ENCODE measurements at places on chromosomes 16 and 17.

DNA sequence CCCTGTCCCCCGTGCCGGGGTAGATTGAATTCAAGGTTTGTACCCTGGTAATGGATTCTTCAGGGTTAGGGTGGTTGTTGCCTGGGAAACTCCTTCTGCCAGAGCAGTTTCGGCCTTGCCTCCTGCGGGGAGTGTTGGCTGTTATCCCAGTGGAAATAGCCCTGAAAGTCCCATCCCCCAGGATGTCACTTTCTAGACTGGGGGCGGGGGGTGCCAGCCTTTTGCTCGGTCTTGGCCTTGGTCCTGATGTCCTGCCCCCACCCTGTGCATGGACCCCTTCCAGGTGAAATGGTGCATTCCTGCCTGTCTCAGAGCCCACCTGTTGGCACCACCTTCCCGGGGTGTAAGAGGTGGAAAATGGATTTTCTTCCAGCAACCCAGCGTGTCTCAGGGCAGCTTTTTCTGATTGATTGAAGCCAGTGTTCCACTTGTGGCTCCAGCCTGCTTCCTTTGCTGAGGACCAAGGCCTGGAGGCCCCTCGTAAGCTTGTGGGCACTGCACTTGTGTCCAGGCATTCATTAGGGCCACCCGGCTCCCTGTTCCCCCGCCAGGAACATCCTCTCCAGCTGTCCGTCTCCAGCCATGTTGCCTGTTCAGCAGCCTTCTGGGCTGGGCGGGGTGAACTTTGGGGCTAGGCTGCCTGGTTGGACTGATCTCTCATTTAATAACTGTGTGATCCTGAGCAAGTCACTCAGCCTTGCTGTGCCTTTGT lies 25.6 kb downstream of the MGAT5B start:
- H3K4me3 ChIP-seq: no peak overlapping the region
- no peak for DNase-seq
- H3K27me3 ChIP-seq: no peaks in the 10 kb centered on the region
- H3K27ac ChIP-seq: no peak overlapping the region
- no peaks in the 10 kb centered on the region for H3K4me1 ChIP-seq

- peaks cover 2% of the 10 kb centered on the region for H3K4me1 ChIP-seq
- H3K27ac ChIP-seq: no peak overlapping the region
- H3K4me3 ChIP-seq: no peak overlapping the region
- H3K36me3 ChIP-seq: no peaks in the 10 kb centered on the region
Observed at GRCh38 chr16:81823111-81823510, 44.0 kb downstream of the PLCG2 start.

DNA sequence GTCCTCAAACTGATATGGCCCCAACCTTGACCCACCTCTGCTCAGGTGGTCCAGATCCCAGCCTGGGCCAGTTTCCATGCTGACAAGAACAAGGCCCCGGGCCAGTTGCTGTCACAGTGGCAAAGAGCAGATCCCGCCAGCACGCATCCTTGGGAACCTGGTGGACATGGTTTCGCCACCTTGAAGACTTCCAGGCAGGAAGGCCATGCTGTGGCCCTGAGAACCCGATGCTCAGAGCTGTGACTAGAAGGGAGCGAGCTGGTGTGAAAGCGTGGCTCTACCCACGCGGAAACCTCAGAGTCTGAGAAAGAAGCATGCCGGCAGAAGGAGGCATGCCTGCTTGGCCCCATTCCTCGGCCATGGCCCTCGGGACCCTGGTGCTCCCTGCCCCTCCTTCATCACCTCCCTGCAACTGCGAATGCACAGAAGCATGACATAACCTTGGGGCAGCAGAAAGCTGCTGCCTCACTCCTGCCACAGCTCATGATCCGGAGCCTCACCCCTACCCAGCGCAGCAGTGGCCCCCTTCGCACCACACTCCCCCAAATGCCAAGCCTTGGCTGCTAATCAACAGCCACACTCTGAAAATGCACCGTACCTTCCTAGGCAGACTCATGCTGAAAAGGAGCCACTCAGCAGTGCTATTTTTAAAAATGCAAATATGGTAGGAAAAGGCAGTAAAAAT lies 33.2 kb downstream of the UBE2O start:
- H3K36me3 ChIP-seq: no peaks in the 10 kb centered on the region
- no peak overlapping the region for H3K27ac ChIP-seq
- H3K4me1 ChIP-seq: no peaks in the 10 kb centered on the region
- DNase-seq: no peak

DNA sequence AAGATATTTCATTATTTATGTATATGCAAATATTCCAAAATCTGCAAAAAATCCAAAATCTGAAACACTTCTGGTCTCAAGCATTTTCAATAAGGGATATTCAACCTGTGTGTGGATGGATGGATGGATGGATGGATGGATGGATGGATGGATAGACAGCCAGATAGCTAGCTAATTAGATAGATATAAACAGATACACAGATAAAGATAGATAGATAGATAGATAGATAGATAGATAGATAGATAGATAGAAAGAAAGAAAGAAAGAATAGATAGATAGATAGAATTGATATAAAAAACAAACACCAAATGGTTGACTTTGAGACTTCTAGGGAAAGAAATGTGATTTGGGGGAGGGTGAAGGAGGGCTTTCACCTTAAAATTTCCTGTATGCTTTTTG lies 115.1 kb upstream of the TOB1 start:
- DNase-seq: no peak
- H3K27ac ChIP-seq: no peak overlapping the region
- H3K4me1 ChIP-seq: no peaks in the 10 kb centered on the region
- H3K36me3 ChIP-seq: peaks cover 13% of the 10 kb centered on the region
- no peaks in the 10 kb centered on the region for H3K27me3 ChIP-seq

- H3K4me3 ChIP-seq: no peak overlapping the region
- no peaks in the 10 kb centered on the region for H3K27me3 ChIP-seq
- DNase-seq: no peak
- H3K36me3 ChIP-seq: no peaks in the 10 kb centered on the region
- peaks cover 2% of the 10 kb centered on the region for H3K4me1 ChIP-seq
Observed at GRCh38 chr17:44361292-44362260, 2.1 kb downstream of the FAM171A2 start.

- no peak overlapping the region for H3K27ac ChIP-seq
- no peaks in the 10 kb centered on the region for H3K4me1 ChIP-seq
- no peak overlapping the region for H3K4me3 ChIP-seq
- DNase-seq: no peak
- no peaks in the 10 kb centered on the region for H3K36me3 ChIP-seq
Observed at GRCh38 chr16:2808181-2808580, 8.9 kb upstream of the PRSS21 start.

DNA sequence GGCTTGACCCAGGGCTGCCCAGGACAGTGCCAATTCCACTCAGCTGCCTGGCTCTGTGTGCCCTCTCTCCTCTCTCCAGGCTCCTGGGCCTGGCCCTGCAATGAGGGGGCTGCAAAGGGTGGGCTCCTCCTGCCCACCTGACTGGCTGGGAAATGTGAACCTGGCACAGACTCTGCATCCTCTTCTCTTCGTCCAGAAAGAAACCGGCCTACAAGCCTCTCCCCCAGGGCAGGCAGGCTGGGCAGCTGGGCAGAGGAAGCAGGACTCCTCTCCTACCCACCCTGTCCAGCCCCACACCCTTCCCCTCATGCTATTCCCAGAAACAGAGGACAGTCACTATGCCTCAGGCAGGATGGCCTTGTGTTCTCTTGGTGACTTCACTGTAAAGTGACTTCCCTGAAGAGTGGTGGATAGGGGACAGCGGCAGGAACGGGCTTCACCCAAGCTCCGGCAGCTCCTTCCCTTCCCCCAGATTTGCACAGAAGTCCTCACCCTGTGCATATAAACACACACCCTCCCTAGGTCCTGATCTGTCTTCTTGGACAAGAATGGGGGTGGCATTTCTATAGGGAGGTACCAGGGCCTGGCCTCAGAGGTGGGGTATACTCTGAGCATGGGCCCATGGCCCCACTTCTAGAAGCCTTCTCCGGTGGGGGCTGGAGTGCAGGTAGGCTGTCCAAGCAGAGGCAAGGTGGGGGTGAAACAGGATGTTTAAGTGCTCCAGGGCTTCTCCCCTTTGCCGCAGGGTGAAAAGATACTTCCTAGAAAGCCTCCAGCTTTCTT lies 4.9 kb upstream of the STAT5A start:
- peaks cover under 1% of the 10 kb centered on the region for H3K4me1 ChIP-seq
- no peaks in the 10 kb centered on the region for H3K36me3 ChIP-seq
- H3K27ac ChIP-seq: no peak overlapping the region

- no peak for DNase-seq
- H3K4me1 ChIP-seq: peaks cover 24% of the 10 kb centered on the region
- H3K4me3 ChIP-seq: no peak overlapping the region
- no peaks in the 10 kb centered on the region for H3K27me3 ChIP-seq
- no peak overlapping the region for H3K27ac ChIP-seq
Observed at GRCh38 chr17:64209356-64209941, 53.6 kb downstream of the TEX2 start.

GRCh38 chr16:85452364-85453193 lies 160.5 kb upstream of the GSE1 start:
- no peak for DNase-seq
- no peaks in the 10 kb centered on the region for H3K36me3 ChIP-seq
- H3K4me3 ChIP-seq: no peak overlapping the region
- H3K27me3 ChIP-seq: no peaks in the 10 kb centered on the region
- H3K4me1 ChIP-seq: no peaks in the 10 kb centered on the region

- H3K4me1 ChIP-seq: no peaks in the 10 kb centered on the region
- no peaks in the 10 kb centered on the region for H3K27me3 ChIP-seq
- H3K4me3 ChIP-seq: no peak overlapping the region
- H3K27ac ChIP-seq: no peak overlapping the region
- peaks cover 31% of the 10 kb centered on the region for H3K36me3 ChIP-seq
Observed at GRCh38 chr16:55576384-55576783, 9.9 kb downstream of the CAPNS2 start.

All from trophoblast cell (in vitro differentiated cells and primary cell).